ENCODE measurements at places on chromosomes 2 and 18.
A peak's percentile ranks its signal among the peaks of the same experiment; 100 is the strongest.

DNA sequence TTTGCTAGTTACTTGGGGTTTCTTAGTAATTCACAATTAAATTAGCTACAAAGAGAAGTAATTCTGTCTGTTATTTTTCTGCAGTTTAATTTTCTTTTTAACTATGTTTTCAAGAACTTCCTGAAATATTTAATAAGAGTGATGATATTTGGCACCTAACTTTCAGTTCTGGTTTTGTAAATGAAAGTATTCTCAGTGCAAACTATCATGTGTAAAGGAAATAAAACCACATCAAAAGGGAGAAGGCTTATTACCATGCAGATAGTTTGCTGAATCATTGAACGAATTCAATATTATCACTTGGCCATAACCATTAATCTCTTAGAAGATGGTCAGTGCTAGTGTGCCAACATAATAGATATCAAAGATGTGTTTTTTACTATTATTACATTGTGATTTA is 29.2 kb downstream of the DYTN start:
- H3K27ac ChIP-seq, result no peak overlapping the region
- no peaks in the 10 kb centered on the region for H3K4me1 ChIP-seq
- H3K4me3 ChIP-seq, result no peak overlapping the region

DNA sequence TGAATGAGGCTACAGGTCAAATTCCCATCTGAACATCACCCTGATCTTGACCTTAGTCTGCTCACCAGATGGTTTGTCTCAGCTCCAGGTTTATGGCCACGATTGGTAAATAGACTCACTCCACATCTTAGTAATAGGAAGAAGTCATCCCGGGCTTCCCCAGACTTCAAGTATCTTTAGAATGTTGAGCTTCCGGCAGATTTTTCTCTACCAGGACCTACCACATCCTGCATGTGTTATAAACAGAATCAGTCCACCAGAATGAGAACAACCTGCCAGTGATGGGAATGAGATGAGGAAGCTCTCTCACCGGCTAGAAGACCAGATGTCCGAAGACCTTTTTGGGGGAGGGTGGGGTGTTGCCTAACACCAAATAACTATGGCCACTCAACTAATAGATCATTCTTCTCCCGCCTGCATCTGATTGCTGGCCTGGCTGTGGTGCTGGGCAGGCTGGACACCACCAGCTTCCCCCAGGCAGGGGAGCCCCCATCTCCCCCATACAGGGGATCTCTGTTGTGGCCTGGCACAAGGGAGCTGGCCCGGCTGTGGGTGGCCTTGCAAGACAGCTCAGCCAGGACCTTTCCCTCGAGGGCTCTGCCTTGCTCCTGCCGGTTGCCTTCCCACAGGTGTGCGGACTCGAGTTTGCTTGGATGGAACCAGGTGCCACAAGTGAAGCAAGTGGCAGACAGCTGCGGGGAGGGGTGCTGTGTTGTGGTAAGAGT is 88.5 kb downstream of the SH3RF3 start:
- peaks cover 51% of the 10 kb centered on the region for H3K27me3 ChIP-seq
- no peak for DNase-seq
- H3K27ac ChIP-seq, result peak overlapping the region; percentile 25
- peaks cover 57% of the 10 kb centered on the region for H3K4me1 ChIP-seq
- H3K4me3 ChIP-seq, result peak overlapping the region; percentile 1

DNA sequence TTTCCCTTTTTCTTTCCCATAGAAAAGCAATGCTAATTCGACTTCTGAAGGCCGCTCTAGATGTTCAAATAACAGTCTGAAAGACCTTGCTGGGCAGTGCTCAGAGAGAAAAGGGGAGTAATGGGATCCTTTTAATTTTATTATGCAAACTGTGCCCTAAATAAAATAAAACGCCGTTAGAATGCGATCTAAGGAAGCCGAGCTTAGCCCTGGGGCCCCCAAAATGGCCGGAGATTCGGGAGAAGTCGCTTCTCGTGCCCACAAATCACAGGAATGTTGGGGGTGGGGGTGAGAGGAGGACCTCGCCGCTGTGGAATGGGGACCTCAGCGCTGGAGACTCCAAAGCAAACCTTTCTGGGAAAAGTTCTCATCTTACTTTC is 8.4 kb upstream of the POU3F3 start:
- no peak overlapping the region for H3K27ac ChIP-seq
- no peak for DNase-seq
- peaks cover 15% of the 10 kb centered on the region for H3K4me1 ChIP-seq
- H3K36me3 ChIP-seq, result no peaks in the 10 kb centered on the region

GRCh38 chr2:7625392-7626138 is 708.4 kb downstream of the RNF144A start:
- peak overlapping the region; percentile 50 for H3K27ac ChIP-seq
- no peak for DNase-seq
- H3K4me1 ChIP-seq, result peaks cover 15% of the 10 kb centered on the region
- H3K4me3 ChIP-seq, result no peak overlapping the region
- H3K36me3 ChIP-seq, result peaks cover 7% of the 10 kb centered on the region

Data from natural killer cell treated with Interleukin-12 subunit alpha and Interleukin-12 subunit beta and Interleukin-15 and Interleukin-18, amount 100 ng/mL, for 72 hours (primary cell).